Activated CD4-positive, alpha-beta memory T cell treated with anti-CD3 and anti-CD28 coated beads for 36 hours (primary cell): ENCODE measurements at places on chromosomes 1 and 21.

DNA sequence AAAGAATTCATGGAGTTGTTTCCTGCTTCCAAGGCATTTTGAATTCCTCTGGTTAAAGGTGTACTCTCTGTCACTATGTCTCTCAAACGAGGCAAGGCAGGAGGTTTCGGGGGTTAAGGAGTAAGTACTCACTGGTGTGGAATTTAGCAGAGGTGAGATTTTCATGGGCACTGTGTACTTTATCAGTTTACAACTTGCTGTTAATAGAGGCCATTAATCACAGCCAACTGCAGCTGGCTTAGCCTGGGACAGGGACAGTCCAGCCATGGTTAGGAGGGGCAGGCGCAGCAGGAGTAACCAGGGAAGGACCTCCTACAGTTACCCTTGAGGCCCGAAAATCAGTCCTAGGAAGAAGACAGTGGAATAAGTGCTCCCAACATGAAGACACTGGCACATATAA, 18.1 kb upstream of the TMEM9 start:
- DNase-seq, result no peak

DNA sequence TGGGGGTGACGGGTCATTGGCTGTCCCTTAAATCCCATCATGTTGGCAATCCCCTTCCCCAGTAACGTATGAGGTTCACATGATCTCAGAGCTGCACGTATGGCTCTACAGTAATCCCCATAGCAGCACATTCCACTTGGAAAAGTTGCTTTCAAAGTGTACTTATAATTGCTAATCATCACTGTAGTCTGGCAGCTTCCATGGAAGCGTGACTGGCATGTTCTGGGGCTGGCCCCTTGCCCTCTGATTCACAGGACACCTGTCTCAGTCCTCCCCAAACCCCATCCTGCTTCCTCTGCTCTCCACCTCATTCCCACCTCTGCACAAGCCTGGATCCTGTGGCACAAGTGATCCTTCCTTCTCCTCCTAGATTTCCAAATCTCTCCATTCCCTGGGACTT, 102.2 kb downstream of the TSEN15 start:
- DNase-seq, result no peak

DNA sequence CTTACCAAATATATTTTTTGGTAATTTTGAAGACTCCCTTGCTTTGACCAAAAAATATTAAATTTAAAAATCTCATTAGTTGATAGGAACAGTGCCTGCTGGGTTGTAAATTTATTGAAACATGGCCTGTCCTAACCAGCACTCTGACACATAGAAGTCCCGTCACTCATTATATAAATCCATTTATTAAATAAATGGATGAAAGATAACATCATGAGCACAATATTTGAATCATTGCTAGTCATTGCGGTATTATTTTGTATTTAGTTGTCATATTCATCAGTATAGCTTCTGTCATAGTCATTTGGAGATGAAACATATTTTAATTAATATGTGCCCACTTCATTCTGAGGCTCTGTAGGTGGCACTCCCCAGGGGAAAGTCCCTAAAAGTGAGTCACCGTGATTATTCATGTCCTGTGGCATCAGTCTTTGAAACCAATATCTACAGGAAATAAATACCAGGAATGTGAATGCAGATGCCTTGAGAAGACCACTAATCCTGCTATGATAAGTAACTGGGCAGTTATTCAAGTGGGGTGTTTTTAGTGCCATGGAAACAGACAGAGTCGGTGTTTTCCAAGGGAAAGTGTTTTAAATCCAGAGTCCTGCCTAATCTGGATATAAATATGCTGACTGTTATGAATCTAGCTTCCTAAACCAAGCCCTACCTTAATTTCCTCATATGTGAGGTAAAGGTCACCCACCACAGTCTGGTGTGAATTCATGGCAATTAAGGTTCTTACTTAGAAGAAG, 302.0 kb downstream of the DUSP10 start:
- DNase-seq, result peak; percentile 67

DNA sequence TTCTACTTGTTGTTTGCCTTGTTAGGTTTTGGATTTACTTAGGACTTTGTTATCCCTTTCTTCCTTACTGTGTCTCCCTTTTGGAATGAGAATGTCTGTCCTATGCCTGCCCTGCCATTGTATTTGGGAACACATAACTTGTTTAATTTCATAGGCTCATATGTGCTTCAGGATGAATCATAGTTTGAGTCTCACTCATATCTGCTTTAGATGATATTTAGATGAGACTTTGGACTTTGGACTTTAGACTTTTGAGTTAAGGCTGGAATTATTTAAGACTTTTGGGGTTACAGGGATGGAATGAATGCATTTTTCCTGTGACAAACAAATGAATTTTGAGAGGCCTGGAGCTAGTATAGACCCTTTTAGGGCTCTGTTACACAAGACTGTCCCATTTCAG, 33.4 kb downstream of the PSMG1 start:
- DNase-seq, result no peak

- no peak for DNase-seq
These were observed 110.5 kb downstream of the CNIH3 start for GRCh38 chr1:224726441-224727182.

DNA sequence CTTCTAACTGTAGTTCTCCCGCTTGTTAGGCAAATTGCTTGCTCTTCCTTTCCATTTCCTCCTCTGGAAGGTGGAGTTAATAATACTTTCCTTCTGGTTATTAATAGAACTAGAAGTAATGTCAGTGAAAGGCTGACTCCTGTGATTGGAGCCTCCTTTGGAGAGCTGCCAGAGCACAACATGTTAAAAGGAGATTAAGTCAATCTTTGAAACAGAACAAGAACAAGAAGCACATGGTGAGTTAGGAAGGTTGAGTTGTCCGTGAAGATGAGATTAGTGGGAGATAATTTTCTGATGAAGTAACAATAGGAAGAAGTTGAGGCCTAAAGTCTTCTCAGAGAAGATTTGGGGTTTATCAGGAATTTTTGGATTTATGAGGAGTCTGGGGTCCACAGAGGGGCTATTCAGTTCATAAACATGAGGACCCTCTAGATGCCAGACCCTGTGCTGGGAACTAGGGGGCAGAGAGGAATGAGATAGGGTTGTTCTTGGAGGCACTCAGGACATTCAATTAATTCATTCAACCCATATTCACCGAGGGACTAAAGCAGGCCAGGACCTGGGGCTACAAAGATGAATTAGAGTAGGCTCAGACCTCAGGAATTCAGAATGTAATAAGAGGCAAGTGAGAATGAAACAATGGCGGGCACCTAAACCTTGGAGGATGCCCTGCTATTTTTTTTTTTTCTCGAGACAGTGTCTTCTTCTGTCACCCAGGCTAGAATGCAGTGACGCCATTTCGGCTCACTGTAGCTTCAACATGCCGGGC, 40.7 kb upstream of the DHCR24 start:
- no peak for DNase-seq

GRCh38 chr1:153538315-153538821, 2.4 kb downstream of the S100A5 start:
- no peak for DNase-seq

DNA sequence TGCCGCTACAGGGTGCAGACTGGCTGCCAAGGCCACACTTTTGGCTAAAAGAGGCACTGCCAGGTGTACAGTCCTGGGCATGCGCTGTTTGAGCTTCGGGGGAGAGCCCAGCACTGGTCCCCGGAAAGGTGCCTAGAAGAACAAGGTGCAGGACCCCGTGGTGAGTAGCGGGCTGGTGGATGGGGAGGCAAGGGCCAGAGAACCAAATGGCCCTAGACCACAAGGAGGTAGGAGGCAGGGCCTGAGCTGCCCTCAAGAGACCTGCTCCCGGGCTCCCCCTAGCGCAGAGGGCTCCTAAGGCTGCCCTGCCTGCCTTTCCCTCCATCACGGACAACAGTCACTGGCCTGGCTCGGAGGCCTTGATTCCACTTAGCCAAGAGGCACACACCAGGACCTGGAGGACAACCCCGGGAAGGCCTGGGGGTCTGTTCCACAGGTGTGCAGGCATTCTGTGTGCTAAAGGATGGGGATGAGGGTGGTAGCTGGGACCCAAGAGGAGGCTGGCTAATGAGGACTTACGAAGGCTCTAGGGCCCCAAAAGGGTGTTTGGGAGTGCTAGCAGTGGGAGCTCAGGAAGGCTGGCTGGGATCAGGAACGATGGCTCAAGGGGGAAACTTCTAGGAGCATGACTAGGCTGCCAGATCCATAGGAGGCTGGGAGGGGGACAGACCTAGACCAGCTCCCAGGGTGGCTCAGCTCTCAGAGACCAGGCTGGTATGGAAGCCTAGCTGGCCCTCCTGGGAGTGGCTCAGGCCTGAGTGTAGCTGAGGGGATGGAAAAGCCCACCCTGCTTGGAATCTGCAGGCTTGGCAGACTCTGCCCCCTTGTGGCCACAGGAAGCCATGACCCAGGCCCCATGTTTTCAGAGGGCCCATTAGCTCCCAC, 742 bp downstream of the ARTN start:
- DNase-seq, result peak; percentile 72

- no peak for DNase-seq
These were observed 390.1 kb downstream of the PRDM2 start for GRCh38 chr1:14090062-14090461.

DNA sequence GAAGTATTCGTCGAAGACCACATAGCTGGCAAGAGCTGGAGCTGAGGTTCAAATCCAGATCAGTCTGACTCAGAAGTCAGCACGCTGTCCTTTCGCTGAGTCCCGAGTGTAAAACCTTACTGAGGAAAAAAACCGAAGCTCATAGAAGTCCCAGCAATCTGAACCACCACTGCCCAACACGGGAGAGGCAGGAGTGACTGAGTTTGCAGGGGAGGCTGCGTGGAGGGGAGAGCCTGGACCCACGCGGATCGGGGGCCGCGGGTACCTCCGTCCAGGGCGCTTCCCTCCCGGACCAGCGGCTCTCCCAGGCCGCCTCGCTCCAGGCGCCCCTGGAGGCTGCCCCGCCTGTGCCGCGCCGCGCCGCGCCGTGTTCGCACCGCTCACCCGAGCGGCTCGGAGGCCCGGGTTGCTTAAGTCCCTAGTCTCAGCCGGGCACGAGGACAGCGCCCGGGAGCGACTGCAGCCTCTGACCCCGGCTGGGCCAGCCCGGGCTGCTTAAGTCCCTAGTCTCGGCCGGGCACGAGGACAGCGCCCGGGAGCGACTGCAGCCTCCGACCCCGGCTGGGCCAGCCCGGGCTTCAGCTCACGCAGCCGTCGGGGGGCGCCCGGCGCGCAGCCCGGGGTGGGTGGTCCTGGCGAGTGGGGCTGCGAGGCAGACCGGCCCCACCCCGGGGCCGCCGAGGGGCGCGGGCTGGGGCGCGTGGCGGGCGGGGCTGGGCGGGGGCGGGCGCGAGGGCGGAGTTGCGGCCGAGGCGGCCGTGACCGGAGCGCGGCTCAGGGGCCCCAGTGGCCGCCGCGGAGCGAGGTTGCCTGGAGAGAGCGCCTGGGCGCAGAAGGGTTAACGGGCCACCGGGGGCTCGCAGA, at the start of gene ADAMTSL4:
TSS of gene ADAMTSL4 (plus strand) at position 777 of the 864 bp plus-strand sequence. CDS start 2,881 bp downstream, outside the sequence.
- DNase-seq, result peak; percentile 56

GRCh38 chr1:220873868-220874655, 5.2 kb upstream of the HLX start:
- DNase-seq, result no peak

GRCh38 chr1:180253585-180254495, 23.8 kb downstream of the LHX4 start:
- DNase-seq, result no peak

- DNase-seq, result peak; percentile 12
These were observed 14.2 kb downstream of the VPS13D start for GRCh38 chr1:12244078-12244477.
